ENCODE measurements at places on chromosomes 6 and 20.

DNA sequence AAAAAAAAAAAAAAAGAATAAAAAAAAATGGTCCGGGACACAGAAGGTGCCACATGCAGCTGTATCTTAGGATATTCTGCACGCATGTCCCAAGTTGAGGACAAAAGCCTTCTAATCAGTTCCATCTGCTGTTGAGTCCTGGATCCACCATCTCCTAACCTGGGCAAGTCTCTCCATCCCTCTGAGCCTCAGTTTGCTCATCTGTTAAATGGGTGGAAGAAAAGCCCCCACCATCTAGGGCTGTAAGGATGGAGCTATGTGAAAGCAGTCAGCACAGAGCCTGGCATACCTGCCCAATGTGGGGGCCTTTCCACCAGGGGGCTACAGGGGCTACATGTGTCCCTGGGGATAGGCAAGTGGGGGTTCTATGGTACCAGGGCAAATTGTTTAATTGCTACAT is 208.4 kb downstream of the ZMYND8 start:
- DNase-seq: no peak

GRCh38 chr6:142226731-142227130 is 75.1 kb upstream of the ADGRG6 start:
- DNase-seq: no peak

DNA sequence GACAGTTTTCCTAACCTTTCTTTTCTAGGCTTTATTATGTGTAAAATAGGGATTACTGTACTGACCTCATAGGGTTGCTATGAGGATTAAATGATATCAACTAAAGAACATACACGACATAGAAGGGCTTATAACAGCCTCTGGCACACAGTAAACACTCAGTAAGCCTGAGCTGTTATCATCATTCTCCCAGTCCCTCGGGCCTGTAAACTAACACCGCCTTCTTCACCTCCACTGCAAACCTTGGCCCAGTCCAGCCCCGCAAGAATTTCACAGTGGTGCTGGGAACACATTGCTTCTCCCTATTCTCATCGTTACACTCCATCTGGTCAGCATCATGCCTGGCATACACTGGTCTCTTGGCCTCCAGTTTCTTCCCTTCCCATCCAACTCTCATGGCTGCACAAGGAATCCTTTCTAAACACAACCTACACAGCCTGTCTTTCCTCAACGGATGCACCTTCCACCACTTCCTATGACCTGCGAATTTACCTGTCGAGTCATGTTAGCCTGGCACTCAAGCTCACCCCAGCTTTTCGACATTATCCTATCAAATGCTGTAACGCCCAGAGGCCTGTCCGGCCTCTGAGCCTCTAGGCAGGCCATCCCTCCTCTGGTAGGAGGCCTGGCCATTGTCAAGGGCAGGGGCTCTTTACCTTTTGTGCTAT is 92.1 kb downstream of the FYN start:
- peak; percentile 90 for DNase-seq

DNA sequence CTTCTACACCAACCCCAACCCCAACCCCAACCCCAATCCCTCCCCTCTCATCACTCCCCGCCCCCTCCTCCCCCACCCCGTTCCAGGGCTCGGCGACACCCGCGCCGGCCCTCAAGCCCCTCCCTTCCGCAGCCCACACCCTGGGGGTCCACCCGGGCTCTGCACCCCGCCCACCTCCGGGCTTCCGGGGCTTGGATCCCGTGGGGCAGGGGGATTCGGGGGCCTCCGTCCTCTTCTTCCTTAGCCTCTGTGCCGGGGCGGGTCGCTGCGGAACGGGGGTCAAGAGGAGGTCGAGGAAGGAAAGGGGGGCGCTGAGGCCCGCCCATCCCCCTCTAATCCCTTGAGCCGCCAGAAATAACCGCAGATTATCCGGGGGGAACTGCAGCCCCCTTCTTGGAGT is 690 bp downstream of the TULP1 start:
- DNase-seq: no peak

DNA sequence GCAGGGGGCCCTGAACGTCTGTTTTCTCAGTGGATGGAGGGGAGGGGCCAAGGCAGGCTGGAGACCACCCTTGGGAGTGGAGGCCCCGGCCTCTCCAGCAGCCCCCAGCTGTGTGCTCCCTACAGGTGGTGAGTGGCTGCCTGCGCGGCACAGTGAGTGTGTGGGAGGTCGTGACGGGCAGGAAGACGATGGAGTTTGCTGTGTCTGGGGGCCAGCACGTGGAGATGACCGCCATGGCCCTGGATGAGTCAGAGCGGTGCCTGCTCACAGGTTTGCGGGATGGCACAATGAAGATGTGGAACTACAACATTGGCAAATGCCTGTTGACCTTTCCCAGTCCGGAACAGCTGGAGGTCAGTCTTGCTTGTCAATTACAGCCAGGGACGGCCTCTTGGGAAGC is 52.6 kb downstream of the EFCAB8 start:
- DNase-seq: no peak

GRCh38 chr20:15544742-15545141 is 1028.5 kb downstream of the KIF16B start:
- DNase-seq: no peak

DNA sequence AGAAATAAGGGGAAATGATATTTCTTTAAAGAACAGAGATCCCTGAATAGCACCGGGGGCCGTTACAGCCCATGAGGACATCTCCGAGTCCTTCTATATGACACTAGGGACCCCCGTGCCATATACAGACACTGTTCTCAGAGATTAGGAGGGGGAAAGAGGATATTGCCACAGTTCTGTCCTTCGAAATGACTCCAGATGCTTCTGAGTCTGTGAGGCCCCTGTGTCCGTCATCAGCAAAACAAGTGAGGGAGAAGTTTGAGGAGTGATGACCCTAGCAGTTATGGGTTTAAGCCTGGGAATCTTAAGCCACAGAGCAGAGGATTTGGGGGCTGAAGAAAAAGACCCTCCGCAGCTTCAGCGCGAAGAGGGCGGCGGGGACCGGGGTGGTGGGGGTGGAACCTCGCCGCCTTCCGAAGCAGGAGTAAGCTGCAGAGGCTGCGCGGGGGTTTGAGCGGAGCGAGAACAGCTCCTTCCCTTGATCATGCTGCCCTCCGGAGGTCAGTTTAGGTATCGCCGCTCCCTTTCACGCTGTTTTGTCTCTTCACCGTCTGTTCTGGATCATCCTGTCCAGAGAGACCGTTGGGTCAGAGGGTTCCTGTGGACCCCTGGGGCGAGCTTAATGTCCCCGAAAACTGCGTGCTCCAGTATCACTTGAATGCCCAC is 23.6 kb downstream of the VPS52 start:
- peak; percentile 36 for DNase-seq

- no peak for DNase-seq
Observed at GRCh38 chr6:148351309-148351708, 8.7 kb downstream of the SASH1 start.

- DNase-seq: no peak
Observed at GRCh38 chr6:33977606-33978411, 168.1 kb downstream of the GRM4 start.

DNA sequence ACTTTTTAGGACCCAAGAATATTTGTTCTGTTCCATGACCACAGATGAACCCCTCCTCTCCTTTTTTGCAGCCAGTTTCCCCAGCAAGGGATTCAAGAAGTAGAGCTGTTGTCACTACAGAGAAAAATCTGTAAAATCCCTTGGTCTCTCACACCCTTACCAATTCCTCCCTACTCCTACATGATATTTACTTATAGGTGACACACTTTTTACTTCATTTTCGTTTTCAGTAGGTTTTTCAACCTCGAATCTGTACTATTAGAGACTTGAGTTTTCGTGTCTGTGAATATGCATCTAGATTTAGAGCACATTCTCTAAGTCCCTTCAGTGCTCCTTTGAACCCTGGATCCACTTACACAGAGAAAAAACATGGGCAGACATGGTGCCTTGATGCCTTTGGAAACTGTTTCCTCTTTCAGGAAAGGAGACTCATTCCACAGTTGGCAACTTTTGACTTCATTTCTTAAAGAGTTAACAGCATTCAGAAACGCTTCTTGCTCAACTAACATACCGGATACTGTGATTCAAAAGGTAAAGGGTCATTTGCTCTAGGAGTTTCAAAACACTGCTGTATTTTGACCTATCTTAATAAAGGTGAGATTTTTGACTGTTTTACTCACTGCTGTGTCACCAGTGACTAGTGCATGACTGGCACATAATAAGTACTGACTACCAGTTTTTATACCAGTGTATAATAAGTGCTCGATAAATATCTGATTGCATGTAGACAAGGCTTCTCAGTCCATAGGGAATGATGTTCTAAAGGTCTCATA is 50.6 kb downstream of the LAMA4 start:
- no peak for DNase-seq

DNA sequence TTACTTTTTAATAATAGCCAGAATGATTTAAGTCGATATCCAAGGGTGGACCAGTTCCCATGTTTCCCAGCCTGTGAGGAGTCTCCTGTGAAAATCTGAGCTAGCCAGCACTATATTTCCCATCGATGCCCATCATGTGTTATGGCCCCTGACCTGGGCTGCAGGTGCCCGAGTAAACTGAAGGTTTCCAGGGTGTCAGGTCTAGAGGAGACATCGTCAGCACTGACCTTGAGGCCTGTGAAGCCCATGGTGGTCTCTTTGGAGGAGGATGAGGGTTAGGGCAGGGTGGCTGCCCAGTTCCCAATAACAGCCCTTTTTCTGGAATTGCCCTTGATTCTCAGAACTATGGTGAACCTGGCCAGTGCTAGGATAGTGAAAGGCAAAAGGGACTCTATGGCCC is 63.0 kb upstream of the TOP1 start:
- DNase-seq: no peak

GRCh38 chr20:23954008-23954745 is 34.4 kb downstream of the GGTLC1 start:
- DNase-seq: no peak

- DNase-seq: no peak
Observed at GRCh38 chr20:49657118-49657901, 56.4 kb downstream of the B4GALT5 start.

- no peak for DNase-seq
Observed at GRCh38 chr6:34580707-34581560, 24.8 kb upstream of the SPDEF start.

DNA sequence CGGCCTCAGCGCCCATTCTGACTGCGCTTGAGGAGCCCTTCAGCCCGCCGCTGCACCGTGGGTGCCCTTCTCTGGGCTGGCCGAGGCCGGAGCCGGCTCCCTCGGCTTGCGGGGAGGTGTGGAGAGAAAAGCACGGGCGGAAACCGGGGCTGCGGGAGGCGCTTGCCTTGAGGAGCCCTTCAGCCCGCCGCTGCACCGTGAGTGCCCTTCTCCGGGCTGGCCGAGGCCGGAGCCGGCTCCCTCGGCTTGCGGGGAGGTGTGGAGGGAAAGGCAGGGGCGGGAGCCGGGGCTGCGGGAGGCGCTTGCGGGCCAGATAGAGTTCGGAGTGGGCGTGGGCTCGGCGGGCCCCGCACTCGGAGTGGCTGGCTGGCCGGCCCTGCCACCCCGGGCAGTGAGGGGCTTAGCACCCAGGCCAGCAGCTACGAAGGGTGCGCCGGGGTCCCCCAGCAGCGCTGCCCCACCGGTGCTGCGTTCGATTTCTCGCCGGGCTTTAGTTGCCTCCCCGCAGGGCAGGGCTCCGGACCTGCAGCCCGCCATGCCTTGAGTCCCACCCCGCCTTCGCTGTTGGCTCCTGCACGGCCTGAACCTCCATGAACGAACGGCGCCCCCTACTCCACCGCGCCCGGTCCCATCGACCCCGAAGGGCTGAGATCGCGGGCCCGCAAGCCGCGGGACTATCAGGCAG is 45.7 kb upstream of the MCUR1 start:
- no peak for DNase-seq

DNA sequence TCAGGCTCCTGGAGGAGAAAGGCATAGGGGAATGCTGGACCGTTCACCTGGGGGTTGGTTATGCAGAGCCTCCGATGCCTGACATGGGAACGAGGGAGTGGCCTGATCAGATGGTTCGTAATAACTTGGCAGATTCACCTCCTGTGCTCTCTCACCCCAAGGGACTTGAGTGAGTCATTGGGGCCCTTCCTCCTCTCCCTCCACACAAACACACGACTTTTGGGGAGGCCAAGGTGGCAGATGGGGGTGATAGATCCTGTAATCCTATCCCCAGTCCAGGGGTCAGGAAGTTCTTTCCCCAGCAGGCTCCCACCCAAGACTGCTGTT is 45.6 kb upstream of the ARFGEF2 start:
- no peak for DNase-seq

- DNase-seq: no peak
Observed at GRCh38 chr6:54892831-54893230, 46.3 kb downstream of the FAM83B start.

DNA sequence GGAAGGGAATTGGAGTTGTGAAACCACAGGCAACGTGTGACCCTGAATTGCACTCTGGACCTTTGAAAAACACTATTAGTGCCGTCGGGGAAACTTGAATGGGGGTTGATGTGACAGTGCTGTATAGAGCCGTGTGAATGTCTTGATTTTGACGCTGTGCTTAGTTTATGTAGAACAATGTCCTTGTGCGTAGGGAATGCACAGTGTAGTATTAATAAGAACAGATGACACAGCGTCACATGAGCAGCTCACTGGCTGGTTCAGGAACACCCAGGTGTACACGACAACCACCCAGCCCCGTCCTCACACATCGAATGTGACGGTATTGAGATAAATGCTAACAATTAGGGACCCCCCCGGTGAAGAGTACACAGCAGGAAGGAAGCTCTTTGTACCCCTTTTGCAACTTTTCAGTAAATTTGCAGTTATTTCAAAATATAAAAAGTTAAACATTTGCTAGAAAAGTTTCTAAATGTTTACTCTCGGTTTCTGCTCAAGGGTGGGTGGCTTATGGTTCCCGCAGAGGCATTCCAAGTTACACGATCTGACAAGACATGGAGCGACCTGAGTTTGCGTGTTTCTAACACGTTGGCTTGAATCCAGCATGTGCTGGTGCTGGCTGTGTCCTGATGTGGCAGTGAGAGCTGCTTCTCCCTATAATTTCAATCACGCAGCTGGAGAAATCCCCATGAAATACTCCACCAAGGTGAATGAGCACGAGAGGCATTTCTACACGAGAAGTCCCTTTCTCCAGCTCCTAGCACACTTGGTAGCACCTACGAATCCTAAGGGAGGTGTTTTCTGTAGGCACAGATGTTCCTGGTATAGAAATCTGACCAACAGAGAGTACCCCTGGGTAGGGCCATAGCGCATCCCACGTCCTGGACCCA is 208.0 kb upstream of the EXOC2 start:
- no peak for DNase-seq

DNA sequence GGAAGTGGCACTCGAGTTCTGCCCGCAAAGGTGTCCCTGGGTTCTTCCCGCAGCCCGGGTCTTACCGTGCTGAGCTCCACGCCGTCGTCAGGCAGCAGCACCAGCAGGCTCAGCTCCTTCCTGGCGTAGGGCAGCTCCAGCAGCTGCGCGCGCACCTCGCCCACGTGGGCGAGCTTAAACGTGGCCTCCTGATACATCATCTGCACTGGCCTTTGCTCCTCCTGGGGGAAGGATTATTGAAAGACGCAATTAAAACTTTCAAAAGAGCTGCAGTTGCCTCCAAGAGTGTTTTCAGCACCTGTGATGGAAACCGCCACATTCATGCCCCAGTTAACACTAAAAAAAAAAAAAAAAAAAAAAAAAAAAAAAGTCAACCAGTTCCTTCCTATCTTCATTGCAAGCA is 11.3 kb downstream of the SERPINB9 start:
- peak; percentile 63 for DNase-seq

- peak; percentile 41 for DNase-seq
Observed at GRCh38 chr6:16157909-16158308, 29.0 kb downstream of the MYLIP start.

- no peak for DNase-seq
Observed at GRCh38 chr6:140355476-140355875, 981.0 kb upstream of the CITED2 start.
